Stimulated activated CD8-positive, alpha-beta memory T cell treated with anti-CD3 and anti-CD28 coated beads, Interleukin-4, amount 100 ng/mL, for 24 hours (primary cell): ENCODE measurements at places on chromosomes 2 and 18.

DNA sequence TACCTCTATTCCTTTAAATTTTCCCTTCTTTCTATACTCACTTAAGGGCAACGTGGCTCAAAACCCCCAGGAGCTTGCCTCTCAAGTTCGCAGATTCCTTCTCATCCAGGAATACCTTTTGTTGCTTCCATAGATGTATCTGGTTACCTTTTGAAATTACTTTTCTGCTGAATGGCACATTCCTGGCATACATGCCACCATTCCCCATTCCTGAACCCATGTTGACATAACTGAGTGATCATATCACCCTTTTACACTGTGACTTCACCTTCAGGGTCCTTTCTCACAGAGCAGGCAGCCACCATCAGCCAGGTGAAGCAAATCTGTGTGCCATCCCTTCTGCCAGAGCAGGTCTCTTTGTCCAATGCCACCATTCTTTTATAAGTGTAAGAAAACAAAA is 615.8 kb downstream of the ARHGAP15 start:
- no peak for DNase-seq

GRCh38 chr18:57561728-57562423 is 24.6 kb downstream of the FECH start:
- no peak for DNase-seq

DNA sequence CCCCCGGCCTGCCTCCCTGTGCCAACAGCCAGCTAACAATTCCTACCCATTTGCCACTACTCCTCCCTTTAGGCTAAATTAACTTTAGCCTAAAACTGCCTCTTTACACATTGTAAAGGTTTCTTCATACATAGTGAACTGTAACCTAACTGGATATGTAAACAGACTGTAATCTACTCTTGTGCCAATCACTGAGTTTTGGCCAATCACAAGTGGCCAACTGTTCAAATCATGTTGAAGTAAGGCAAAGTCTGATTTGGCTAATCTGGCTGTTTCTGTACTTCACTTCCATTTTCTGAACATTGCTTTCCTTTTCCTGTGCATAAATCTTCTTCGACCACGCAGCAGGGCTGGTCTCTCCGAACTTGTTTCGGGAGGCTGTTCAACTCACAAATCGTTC is 103.6 kb upstream of the LYPD6 start:
- DNase-seq: no peak

GRCh38 chr2:99801327-99801901 is 311.6 kb upstream of the REV1 start:
- no peak for DNase-seq
